ENCODE measurements at places on chromosomes 12 and 14.

DNA sequence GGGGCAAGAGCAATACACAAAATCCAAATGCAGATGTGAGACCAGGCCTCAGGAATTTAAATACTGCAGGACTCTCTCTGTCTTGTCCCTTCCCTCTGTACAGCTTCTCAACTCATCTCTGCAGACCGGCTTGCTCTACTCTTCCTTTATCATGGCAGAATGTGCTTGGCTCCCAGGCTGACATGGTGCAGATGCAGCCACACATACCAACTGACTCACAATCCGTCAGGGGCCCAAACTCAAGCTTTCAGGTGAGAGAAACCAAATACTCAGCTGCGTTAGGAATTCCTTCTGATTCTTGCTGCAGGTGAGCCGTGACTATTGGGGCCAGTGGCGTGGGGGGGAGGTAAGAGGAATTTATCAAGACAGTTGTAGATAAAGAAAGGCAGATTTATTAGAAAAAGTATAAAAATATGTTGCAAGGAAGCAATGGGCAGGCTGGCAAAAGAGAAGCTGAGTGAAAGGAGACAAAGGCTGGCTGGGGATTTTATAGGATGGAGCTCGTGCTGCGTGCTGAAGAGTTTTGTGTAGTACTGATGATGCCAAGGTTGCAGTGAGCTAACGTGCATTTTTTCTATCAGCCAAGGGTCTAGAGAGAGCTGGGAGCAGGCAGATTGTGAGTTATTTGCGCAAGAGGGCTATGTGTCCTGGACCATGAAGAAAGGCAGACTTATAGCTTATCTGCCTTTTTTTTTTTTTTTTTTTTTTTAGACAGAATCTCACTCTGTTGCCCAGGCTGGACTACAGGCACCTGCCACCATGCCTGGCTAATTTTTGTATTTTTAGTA is 5.0 kb upstream of the LGALS3 start:
- DNase-seq = peak; percentile 79

DNA sequence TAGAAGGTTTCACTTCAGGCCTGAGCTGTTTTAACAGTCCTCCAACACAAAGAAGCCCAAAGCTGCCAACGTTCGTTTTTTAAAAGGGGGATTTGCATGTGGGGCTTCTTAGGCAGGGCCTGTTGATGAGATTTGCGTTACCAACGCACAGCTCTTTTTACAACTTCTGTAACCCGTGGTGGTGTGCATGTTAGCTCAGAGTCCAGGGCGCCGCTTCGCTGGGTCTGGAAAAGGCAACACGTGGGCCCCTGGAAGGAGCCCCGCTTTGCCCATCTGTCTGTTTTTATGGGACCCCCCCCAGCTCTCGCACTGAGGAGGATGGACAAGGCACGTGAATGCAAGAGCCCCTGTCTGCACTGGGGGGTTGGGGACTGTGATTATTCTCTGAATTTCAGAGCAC is 84.0 kb downstream of the ESR2 start:
- no peak for DNase-seq

GRCh38 chr12:116236148-116236731 is 41.3 kb downstream of the MED13L start:
- peak; percentile 64 for DNase-seq

DNA sequence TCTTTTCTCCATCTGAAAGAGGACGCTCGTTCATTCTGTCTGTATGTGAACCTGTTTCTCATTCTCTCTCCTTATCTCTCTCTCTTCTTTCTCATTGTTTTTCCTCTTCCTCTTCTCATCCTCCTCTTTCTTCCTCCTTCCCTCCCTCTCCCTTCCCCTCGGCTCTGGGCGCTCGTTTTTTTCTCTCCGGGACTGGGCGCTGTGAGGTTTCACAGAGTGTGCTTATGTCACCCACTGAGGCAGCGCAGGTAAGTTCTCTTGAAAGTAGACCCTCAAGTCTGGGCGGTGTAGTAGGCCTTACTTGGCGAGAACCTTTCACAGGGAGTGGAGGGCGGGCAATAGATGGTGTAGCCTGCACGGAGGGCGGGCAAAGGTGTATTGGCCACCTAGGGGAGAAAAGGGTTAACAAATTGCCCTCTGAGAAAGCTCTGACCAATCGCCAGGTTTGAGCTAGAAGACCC is 4.5 kb upstream of the SIX1 start:
- DNase-seq = no peak

GRCh38 chr12:82973592-82973991 is 286.9 kb downstream of the TMTC2 start:
- no peak for DNase-seq

- peak; percentile 68 for DNase-seq
Measured at GRCh38 chr14:90999299-90999698, 61.1 kb downstream of the RPS6KA5 start.

- no peak for DNase-seq
Measured at GRCh38 chr12:55933799-55934742, 3.1 kb downstream of the DGKA start.

- DNase-seq = no peak
Measured at GRCh38 chr14:105478398-105479251, 4.0 kb downstream of the CRIP2 start.

- no peak for DNase-seq
Measured at GRCh38 chr14:33979613-33980276, 28.9 kb upstream of the EGLN3 start.

DNA sequence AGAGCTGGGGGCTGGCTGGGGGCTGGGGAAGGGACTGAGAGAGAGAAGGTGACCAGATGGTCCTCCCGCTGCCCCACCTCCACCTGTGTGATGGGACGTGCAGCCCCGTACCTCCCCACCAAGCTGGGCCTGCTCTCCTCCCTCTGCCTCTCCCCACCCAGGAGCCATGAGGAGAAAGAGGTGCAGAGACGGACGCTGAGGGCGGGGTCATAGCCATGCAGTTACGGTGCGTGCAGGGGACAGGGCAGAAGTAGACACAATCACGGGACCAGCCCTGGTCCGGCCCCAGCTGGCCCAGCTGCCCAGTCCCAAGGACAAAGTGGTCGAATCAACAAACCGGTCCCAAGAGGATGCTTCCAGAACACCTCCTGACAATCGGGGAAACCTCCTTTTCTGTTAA is 33.2 kb downstream of the RFLNA start:
- no peak for DNase-seq

DNA sequence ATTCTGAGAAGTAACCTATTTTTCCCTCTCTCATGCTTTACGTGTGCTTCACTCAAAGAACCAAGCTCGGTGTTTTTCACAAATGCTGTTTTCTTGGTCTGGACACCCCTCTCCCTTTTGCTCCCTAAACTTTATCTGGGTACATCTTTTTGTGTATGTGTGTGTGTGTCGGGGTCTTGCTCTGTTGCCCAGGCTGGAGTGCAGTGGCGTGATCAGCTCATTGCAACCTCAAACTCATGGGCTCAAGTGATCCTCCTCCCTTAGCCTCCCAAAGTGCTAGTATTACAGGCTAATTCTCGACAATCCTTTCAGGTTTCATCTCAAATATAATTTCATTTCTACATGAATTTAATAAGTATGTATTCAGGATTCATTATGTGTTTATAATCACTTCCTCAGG is 83.2 kb downstream of the PEBP1 start:
- no peak for DNase-seq

DNA sequence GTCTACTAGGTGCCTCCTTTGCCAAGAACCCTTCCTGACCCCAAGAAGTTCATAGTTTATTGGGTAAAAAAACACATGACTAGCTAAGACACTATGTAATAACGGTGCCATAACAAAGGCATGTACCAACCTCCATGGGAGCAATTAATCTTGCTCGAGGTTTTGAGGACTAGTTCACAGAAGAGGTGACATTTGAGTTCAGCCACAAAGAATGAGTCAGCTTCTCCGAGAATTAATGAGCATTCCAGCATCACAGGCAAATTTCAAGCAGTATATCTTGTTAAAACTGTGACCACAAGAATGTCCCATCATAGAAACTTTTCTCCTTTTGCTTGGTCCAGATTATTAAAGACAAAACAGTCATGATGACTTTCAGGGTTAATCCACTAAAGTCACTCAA is 113.0 kb upstream of the RAP1B start:
- no peak for DNase-seq

GRCh38 chr12:26143291-26143690 is 18.5 kb upstream of the BHLHE41 start:
- DNase-seq = no peak

DNA sequence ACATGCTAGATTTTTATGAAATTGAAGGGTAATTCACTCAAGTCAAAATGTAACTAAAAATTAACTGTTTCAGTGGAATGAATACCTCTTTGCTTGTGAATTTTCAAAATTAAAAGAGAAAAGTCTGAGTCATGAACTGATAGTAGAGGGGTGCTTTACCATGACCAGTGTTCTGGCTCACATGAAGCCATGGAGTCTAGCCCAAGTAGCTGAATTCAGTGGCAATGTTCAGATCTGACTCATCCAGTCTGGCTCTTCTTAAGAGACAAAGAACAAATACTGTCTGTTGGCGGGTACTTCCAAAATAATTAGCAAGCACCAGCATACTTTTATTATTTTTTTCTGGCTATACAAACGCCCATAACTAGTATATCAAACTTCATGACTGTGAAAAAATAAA is 366.3 kb upstream of the GARIN6 start:
- no peak for DNase-seq

GRCh38 chr14:94888121-94888520 is 118.2 kb upstream of the GSC start:
- DNase-seq = no peak

GRCh38 chr12:27246774-27247173 is 2.7 kb downstream of the STK38L start:
- no peak for DNase-seq

GRCh38 chr14:44564908-44565307 is 57.8 kb upstream of the FSCB start:
- no peak for DNase-seq

Data from islet precursor cell (in vitro differentiated cells).